Cardiac septum (tissue), 1 donor: ENCODE measurements at places on chromosomes 4 and X.

DNA sequence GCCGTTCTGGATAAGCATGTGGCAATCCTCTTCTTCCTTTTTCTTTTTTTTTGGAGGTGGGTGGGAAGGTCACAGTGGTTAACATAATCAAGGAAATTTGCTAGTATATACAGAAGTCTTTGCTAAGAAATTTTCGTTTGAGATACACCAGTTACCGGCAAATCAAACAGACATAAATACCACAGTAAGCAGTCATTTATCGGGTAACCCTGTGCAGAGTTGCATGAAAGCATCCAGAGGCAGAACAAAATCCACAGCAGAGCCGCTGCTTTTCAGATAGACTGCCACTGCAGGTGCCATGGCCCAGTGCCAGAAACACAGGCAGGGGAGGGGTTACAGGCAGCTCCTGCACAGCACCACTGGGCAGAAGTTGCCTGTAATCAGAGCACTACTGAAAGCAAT is 179.1 kb upstream of the MAB21L2 start:
- DNase-seq, result peak; percentile 78

- DNase-seq, result no peak
These were observed 85.4 kb downstream of the DCHS2 start for GRCh38 chr4:154406018-154406795.

DNA sequence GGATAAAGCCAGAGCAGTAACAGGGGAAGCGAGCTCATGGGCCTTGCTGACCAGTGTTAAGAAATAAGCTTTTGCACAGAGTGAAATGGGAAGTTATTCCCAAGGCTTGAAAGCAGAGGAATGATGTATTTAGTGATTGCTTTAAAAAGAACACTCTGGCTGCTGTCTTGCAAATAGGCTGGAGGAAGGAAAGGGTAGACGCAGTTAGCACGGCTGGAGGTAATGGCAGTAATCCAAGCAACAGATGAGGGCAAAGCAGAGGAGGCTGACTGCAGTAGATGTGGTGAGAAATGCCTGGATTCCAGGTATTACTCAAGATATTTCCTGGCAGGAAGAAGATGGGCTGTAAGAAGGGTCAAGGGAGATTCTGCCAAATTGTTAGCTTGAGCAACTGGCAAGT is 1342.3 kb upstream of the AGA start:
- DNase-seq, result no peak

DNA sequence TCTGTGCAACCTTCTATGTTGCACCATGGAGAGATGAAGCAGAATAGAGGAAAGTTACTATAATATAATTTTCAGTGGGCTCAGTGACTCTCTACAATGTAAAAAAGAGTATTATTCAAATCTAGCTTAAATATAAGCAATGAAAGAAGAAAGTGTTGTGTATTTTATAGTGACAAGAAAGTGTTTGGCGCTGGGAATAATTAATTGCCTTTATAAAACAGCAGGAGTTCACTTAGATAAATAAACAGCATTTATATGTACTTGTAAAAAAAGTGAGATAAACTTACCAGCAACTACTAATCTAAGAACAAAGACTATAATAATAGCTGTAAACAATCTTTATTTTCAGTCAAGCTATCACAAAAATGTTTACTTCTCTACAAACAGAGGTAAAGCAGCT is 488.9 kb upstream of the PCDH10 start:
- DNase-seq, result no peak

DNA sequence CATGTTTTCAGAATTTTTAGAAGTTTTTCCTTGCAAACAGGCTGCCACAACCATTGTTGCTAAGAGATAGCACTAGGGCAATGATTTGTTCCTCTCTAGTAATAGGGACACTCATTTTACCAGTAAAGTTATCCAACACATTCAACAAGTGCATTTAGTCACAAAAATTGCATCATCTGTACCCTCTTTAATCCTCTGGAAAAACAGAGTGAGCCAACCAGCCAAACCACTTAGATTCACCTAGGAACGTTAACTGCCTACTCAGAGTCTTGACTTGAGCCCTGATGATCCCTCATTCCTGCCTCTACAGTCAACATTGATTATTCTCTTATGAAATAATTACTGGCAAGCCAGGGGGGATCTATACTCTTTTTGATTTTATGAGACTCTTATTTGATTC is 17.0 kb upstream of the ADGRA3 start:
- no peak for DNase-seq

DNA sequence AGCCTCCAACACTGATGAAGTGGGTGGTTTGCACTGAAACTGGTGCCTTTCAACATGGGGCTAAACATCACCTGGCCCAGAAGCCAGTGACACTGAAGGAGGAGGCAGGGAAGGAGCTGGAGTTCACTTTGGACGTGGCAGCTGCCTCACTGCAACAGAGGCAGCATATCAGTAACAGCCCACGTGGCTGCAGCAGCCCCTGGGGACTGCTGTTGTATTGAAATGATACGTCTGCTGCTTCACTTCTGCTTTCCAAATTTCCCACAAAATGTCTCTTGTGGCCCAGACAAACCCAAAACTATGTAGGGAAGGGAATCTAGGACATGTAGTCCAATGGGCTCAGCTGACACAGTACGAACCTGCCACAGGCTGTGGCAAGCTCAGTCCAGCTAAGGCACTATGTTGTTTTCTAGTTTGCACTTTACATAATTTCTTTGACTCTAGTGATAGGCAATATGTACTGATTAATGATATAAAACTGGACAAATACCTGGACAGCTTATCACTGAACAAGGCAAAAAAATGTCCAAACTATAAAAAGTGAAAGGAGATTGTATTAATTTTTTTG is 84.7 kb upstream of the RAPGEF2 start:
- DNase-seq, result no peak

GRCh38 chr4:105560421-105560848 is 8.0 kb downstream of the ARHGEF38 start:
- DNase-seq, result no peak

DNA sequence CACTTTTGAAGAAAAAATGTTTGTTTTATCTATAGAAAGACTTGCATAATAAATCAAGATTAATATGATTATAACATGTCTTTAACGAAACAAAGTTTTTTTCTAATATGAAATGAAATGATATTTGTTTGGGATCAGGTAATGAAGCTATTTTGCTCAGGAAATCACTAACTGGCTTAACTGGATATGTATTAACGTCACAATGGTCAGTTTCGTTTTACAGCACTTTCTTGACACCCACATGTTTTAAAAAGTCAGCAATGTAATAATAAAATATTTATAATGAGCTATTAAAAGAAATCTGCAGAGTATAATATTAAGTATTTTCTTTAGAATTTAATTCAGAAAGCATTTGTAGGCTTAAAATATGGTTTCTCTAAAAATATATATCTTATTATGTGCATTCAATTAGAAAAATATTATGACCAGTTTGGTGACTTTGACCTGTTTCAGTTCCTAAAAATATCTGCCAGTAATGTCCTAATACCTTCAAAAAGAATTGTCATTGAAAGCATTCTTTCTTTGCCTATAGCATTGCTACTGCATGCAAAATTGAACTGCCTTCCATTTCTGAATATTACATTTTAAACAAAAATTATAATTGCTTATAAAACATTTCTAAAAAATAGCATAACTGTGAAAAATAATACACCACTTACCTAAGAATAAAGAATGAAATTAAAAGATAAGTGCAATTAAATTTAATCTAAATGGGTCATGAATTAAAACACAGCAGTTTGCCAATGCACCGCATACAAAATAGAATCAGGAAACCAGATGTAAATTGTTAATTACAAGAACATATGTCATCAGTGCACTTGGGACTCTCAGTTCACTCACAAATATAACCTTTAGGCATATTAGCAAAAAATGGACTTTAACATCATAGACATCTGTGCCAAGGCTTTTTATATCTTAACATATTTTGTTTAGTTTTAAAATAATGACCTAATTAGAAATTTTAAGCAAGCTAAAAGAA is 31.6 kb downstream of the TIGD2 start:
- no peak for DNase-seq

GRCh38 chrX:1074755-1075154 is 137.7 kb downstream of the CRLF2 start:
- peak; percentile 63 for DNase-seq

DNA sequence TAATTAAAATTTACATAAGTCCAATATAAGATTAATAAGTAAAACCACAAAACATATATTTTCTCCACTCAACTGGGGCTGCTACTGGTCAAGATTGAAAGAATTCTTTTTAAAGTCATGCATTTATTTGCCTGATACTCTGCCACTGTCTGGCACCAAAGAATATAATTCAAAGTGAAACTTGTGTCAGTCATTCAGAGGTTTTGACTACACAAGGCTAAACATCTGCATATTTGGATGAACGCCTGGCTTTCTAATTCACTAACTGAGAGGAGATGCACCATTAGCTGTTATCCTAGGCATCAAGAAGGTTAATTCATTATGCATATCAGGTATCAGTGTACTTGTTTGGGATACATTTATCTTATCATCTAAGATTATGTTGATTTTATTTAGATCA is 598.5 kb downstream of the CENPC start:
- DNase-seq, result no peak

GRCh38 chr4:20859097-20859781 is 159.0 kb downstream of the PACRGL start:
- no peak for DNase-seq

- DNase-seq, result no peak
These were observed 75.9 kb upstream of the CAMK2D start for GRCh38 chr4:113837397-113837796.

GRCh38 chr4:151407466-151408379 is 1.3 kb upstream of the FHIP1A start:
- DNase-seq, result peak; percentile 82

DNA sequence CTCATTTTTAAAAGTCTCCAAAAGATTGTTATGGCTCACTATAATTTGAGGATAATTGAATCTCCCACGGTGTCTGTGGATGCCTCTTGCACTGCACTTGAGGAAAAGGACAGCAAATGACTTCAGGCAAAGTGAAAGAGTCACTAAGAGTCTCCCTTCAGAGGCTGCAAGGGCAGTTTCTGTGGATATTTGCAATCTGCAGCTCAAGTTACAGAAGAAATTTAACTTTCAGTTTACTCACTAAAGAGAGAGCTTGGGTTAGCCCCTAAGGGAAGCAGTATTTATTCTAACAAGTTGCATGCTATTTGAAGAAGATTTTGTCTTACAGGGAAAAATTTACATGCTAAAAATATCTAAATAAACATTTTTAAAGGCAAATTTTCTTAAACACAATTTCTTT is 912.0 kb upstream of the TENM3 start:
- no peak for DNase-seq

GRCh38 chr4:161256716-161257115 is 907.1 kb downstream of the FSTL5 start:
- DNase-seq, result no peak

- no peak for DNase-seq
These were observed 52.8 kb downstream of the LRBA start for GRCh38 chr4:150962245-150962644.

DNA sequence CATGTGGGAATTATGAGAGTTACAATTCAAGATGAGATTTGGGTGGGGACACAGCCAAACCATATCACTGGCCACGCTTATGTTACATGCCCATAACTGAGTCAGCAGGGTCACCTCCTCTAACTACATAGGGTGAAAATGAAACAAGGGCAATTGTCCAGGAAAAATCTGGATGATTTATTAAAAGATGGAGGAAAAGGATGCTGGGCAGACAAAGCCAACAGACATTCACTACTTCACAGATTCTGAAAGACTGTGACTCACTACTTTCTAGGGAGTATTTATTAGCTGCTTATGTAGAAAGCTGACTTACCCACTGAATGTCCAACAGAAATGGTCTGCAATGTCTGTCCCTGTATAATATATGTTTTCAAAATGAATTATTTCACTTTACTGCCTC is 72.4 kb downstream of the APBB2 start:
- DNase-seq, result no peak

DNA sequence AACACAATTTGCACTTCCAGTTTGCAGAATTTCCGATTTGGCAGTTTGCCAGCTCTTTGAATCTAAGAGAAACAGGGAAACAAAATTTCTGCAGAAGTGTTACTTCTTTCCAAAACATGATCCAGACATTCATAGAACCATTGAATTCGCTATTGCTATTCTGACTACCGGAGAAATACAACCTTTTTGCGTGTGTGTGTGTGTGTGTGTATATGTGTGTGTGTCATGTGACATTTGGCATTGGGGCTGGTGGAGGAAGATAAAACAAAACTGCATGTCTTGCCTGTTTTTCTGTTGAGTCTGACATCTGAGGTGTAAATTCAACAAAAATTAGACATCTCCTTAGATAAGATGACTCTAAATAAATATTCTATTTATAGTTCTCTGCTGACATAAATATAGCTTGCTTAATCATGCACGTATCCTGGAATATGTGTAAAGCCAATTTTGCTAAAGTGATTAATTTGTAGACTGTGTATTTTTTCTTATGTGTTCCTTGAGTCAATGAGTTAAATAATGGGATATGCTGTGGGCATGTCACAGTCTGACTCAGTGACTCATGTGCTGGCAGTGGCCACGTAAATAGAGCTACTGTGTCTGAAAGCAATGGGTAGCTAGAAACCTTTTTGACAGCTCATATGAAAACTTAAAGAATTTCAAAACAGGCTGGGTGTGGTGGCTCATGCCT is 98.9 kb downstream of the HPGD start:
- DNase-seq, result no peak

GRCh38 chr4:109588176-109588575 is 28.1 kb downstream of the MCUB start:
- no peak for DNase-seq

DNA sequence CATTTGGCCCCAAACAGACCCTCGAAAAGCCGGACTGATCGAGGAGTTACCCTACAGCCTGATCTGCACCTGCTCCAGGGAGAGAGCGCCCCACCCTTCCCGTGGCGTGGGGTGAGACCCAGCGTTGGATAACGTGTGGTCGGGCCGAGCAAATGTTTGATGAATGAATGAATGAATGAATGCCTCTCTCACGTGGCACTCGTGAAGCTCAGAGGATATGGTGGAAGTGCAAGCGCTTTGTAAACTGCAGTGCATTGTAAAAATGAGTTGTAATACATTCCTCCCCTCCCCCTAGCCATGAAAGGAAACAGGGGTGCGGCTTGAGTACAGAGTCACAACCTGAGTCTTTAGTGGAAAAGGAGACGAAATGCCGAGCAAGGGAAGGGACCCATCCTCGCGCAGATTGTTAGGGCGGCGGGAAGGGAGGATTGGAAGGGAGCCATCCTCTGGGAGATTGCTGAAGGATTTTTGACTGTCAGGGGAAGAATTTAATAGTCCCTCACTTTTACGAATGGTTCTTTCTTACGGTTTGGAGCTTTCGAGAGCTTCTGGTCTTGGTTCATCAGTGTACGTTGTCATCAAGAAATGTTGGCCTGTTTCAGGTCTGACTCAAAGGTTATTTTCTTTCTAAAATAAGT is 772 bp upstream of the FBXW7 start:
- DNase-seq, result no peak
